ENCODE measurements at places on chromosomes 7 and 10.

GRCh38 chr10:42637648-42638054 is 719 bp downstream of the ZNF33B start:
- no peak for DNase-seq

- DNase-seq, result no peak
These were observed 55.9 kb upstream of the MYL10 start for GRCh38 chr7:101684983-101685330.

DNA sequence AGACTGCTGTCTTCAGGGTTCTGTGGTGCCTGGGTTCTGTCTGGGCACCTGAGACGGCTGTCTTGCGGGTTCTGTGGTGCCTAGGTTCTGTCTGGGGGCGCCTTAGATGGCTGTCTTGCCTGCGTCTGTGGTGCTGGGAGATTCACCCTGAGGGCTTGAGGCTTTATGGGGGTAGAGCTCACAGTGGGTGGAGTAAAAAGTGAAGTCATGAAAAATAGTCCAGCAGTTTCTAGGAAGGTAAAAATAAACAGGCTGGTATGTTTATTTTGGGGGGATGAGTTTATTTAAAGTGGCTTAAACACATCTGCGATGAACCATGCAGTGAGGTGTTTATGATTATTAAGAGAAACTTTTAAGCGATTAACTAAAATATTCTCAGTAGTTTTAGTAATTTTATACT is 64.2 kb downstream of the NKX6-2 start:
- DNase-seq, result no peak

DNA sequence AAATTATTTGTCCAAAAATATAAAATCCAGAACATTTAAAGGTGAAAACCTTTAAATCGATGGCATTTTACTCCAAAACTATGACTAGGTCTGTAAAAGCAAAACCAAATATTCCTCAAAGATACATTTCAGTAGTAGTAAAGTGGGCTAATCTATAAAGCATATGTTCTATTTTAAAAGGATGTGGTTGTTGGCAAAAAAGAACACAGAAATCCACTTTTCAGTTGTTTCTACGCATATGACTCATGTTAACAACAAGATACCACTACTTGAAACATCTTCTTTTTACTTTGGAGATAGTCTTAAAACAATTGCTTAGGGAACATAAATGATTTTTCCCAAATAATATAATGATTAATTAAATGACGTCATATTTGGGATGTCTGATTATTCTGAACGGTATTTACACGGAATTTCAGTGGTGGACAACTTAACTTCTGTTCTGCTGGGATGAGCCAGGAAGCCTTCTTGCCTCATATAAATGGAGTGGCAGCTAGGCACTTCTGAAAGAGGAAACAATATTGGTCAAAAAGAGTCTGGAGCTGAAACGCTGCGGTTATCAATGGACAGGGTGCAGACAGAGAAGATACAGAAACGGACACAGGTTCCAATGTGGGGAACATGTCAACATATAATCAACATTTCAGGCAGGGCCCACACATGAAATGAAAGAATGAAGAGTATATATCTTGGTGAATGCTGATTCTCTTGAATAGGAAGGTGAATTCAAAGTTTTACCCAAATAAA is 78.5 kb downstream of the ETV1 start:
- DNase-seq, result no peak

DNA sequence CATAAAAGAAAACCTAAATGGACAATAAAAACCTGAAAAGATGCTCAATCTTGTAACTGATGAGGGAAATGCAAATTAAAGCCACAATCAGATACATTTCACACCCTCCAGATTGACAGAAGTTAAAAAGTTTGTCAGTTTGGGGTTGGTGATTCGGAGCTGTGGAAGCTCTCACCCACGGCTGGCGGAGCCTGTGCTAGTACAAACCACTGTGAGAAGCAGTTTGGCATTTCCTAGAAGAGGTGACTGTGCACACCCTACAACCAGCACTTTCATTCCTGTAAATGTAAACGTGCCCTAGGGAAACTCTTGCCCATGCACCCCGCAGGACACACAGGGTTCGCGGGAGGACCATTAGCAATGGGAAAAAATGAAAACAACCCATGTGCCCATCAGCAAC is 114.1 kb downstream of the BMS1 start:
- DNase-seq, result no peak

GRCh38 chr10:67606572-67606971 is 89.4 kb downstream of the CTNNA3 start:
- no peak for DNase-seq

Measured in WTC11 (cell line).